Osteocyte (in vitro differentiated cells): ENCODE measurements at places on chromosomes 2 and 18. TPM values are rescaled to one million over a fixed set of nuclear protein-coding genes. Genes with fewer than 3 reads are reported as not detected.

- DNase-seq: no peak
Measured at GRCh38 chr2:75405000-75405399, 155.7 kb downstream of the EVA1A start.

DNA sequence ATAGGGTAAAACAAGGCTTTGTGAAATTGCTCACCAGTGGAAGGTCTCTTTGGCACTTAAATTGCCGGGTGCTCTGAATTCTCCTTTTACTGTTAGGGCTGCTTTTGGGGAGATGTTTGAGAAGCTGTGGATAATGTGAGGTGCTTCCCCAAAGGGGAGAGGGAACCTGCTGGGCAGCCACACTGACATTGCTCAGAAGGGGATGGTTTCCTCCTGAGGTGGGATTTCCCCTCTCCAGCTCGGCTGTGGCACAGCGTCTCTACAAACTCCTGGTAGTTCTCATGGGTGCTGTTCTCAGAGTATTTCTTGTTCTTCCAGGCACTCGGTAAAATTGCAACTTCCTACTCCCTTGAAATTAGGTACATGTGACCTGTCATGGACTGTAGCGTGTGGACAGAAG, 124.2 kb downstream of the LPIN1 start:
- DNase-seq: no peak

Gene DAW1
- not detected in 2 replicates for total RNA-seq

- no peak for DNase-seq
Measured at GRCh38 chr2:209095432-209095831, 328.4 kb upstream of the MAP2 start.

- no peak for DNase-seq
Measured at GRCh38 chr18:76405681-76406356, 89.2 kb downstream of the ZNF516 start.

DNA sequence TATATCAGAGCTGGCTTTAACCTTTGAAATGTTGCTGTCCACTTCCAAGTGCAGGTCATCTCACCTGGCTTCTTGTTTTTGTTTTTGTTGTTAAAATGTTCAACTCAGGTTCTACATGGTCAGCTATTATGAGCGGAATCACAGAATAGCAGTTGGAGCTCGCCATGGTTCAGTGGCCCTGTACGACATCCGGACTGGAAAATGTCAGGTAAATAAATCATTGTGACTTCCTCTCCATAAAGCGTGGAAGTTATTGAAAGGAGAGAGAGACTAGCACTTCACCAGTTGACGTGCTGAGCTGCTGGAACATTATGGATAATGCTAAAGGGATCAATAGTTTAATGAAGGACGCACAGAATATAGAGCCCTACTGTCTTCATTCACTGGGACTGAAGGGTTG, 184.6 kb upstream of the BOD1L2 start:
- no peak for DNase-seq

Gene MC4R
- not detected in 2 replicates for total RNA-seq

Gene RAB27B
- 1.9 and 2.1 TPM in 2 replicates for total RNA-seq

DNA sequence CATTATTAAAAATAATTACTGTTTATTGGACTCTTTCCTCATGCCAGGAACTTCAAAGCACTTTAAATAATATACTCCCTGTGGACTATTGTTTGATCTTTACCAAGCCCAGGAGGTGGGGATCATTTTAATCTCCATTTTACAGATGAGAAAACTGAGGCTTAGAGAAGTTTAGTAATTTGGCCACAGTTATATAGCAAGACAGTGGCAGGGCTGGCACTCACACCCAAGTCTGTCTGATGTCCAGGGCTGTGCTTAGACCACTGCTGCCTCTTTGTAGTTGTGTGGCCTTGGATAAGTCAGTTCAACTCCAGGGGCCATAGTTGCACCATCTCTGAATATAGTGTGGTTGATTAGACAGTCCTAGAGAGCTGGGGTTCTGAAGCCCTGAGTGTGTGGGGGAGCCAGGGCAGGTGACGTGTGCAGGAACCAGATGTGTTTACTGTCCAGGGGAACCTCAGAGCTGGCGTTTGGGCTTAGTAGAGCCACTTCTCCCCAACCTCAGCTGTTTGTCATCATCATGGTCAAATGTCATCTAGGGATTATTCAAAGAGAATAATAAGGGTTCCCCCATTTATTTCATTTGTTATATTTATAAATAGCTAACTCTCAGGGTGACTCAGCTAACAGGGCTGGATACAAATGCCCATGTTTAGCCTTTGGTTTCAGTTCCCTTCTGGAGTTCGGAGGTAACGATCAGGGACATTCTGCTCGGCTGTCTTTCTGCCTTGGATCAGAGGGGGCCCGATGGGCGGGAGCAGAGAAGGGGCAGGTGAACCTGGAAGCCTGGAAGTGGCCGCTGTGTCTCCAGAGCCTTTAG, 68.0 kb downstream of the BOLA3 start:
- DNase-seq: peak; percentile 73

GRCh38 chr2:144030791-144031190, 489.1 kb downstream of the ZEB2 start:
- DNase-seq: no peak

DNA sequence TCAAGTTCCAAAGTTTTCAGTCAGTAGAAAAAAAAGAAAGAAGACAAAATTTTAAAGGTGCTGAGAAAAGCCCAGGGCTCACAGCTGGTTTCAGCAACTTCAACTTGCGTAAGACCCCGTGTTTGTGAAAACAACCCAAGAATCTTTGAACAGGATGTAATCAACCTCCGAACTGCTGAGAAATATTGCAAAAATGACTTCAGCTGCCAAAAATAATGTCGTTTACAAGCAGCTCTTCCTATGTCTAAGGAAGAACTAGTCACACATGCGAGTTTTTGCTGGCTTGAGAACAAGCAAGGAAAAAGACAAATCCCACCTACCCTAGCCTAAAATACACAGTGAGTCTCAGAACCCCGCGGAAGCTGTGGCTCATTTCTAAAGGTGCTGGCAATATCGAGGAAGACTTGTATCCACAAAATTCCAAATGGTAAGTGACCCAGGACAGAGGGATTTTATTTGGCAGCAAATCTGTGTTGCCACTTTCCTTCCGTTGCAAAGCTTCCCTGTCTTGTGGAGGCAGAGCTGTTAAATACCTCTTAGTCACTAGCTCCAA, 59.8 kb upstream of the SLC8A1 start:
- no peak for DNase-seq

DNA sequence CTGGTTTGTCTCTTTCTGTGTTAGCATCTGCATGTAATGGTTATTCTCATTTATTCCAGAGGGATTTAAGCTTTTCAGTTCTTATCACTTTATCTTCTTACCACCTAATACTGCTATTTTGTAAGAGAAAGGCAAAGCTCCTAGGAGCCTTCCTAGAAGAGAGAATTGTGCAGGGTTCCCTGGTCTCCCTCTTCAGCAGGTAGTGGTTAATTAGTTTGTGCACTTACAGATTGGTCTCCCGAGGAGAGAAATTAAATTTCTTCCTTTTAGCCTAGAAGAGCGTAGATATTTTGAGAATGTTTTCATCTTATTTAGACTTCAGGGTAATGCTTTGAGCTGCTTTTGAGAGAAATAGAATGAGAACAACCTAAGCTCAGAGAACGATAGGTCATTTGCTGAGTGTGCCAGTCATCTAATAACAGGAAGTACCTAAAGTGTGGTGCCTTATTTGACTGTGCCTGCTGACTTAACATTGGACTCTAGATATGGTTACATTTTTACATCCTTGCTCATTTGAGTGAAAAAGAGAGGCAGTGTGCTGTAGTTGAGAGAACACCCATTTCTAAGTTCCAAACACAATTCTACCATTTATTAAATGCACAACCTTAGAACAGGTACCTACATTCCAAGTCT, 651.4 kb downstream of the STK39 start:
- DNase-seq: no peak

Gene FEV
- total RNA-seq: not detected in 2 replicates

Gene TOGARAM2
- not detected in 2 replicates for total RNA-seq

DNA sequence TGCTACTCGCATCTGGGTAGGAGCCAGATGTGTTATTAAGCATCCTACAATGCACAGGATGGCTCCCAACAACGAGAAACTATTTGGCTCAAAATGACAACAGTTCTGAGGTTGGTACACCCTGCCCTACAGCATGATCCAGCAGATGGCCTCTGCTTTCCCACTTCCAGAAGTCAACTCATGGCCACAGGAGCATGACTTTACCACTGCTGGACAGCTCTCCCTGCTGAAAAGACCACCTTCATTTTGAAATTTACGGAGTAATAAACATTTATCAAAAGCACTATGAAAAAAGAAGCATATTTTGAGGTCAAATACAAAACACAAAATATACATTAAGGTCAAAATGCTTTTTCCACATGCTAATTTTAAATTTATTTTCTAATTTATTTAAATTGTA, 13.7 kb downstream of the NXPH2 start:
- no peak for DNase-seq

Gene C2orf80
- total RNA-seq: not detected in 2 replicates

DNA sequence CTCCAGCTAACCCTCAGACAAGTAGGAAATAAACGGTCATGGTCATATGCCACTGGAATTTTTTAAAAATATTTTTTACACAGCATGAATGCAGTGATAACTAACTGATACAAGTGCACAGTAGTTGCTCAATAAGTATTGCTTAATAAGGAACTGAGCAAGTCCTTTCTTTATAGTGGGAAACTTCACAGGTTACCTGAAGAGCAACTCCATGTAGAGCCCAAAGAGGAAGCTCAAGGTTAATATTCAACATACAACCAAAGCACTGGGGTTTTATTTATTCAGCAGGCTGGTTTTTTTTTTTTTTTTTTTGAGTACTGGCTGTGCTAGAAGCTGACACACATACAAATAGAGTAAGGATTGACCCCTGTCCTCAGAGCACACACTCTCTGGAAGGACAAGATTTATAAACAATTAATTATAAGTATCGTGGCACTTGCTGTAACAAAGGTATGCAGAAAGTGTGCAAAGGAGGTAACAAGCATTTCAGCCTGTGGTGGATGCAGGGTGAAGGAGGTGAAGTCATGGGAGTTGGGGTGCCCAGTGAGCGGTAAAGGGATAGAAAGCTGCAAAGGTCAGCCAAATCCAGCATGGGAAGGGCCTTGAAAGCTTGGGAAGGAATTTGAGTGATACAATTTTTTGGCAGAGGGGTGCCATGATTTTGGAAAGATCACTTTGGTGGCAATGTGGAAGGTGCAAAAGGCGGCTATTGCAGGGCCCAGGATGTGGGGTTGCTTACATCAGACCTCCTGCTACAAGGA, 52.7 kb downstream of the ATOH8 start:
- DNase-seq: no peak

GRCh38 chr2:222738809-222739208, 67.4 kb downstream of the MOGAT1 start:
- no peak for DNase-seq

Gene WDPCP
- total RNA-seq: 11.1 and 12.4 TPM in 2 replicates

DNA sequence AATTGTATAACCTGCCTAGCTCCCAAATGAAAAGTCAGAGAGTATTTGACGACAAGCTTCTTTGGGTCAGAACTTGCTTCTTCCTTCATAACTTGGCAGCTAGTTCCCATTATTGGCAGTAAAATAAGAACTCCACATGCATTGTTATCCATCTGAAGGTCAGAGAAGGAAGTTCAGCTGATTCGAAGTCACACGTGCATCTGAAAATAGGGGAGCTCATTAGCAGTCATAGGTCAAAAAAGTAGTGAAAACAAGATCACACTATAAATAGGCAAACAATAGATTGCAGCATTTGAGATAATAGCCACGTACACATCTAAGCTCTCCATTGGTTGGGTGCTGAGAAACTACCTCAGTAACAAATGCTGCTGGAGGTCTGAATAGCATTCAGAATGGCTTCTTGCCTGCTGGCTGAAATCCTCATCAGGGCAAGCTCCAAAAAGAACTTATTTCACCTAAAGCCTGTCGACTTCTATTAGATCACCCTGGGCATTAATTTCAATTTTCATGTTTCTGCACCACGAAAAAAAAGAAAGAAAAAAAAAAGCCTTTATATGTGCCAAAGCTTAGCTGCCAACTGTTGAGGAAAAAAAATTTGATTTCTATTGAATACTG, 1492.9 kb upstream of the CELF4 start:
- DNase-seq: no peak

Gene LOXHD1
- not detected in 2 replicates for total RNA-seq

Gene EFR3B
- 1.0 and 1.3 TPM in 2 replicates for total RNA-seq

Gene TBR1
- 0.30 TPM in 1 of 2 replicates, not detected in the other for total RNA-seq

DNA sequence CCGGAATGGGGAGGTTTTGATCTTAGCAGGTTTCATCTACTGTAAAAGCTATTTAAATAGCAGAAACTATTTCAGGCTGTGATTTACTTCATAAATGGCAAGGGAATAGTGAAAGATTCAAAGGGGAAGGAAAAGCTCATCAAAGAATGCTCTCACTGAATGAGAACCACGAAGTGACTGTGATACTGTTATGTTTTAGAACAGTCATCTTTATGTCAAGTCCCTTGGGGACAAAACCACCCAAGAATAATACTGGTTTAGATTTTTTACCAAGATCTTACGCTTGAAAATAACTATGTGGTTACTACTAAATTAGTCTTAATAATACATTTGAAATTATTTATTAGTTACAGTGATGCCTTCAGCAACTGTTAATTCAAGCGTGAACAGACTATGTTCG, 28.1 kb downstream of the FARSB start:
- DNase-seq: no peak

DNA sequence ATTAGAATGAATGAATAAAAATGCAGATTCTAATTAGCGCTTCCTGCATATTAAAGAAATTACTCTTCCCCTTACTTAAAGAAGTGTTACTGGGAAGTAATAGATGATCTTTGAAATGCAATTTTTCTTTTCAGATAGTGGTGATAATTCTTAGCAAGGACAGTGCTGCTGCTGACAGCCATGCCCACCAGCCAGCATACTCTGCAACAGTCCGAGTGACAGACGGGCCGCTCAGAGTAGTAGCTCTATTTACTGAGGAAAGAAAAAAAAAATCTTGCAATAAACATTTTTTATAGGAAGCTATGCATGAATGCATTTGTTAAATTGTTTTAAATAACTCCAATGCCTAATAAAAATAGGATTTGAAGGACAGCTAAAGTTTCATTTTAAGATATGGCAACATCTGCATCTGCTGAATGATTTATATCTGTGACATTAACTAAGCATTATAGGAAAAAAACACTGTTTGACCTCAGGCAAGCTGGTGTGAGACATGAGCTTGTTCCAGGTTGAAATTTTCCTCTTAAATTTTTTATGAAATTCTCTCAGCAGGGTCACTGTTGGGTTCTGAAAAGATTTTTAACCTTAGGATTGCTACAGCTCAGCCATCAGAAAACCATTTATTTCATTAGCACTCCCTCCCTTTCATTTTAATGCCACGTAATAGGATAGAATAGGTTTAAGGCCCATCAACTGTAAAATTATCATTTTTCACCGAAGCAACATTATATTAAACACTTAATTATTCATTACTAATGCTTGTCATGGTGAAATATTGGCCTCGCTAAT, 393.8 kb downstream of the DCDC2C start:
- no peak for DNase-seq

DNA sequence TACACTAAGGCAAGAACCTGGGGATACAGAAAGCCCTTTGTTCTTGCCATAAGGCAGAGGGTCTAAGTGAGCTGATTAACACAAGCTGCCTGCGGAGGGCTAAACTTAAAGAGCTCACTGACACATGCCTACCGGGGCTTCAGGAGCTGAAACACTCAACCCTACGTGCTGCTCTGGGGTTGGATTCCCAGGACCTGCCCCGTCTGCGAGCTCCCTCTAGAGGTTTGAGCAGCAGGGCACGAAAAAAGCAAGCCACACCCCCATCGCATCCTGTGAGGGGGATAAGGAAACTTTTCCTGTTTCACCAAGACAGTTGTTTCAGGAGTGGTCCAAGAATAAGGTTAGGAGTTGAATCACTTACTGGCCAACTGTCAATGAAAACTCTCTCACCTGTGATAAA, 562.1 kb downstream of the TMX3 start:
- DNase-seq: no peak

Gene UGT1A1
- not detected in 2 replicates for total RNA-seq

Gene ST8SIA5
- 0.30 and 0.76 TPM in 2 replicates for total RNA-seq

Gene TMEM247
- total RNA-seq: not detected in 2 replicates
